ENCODE measurements at places on chromosomes 2 and 18.

DNA sequence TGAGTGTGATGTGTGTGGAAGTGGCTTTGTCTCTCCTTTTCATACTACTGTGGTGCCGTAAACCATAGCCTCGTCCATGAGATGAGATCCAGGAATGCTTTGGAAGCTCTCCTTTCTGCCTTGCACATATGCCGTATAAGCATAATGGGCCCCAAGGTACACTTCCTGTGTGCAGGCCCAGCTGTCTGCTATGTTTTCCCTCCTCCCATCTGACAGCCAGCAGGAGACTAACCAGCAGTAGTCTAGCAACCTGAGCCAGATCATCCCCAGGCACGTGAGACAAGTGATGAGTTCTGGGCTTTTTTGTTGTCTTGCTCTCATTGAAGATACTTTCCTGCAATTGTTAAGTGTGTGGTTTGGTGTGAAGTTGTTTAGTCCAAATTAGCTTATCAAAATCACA lies 555.5 kb upstream of the LRRTM4 start:
- no peak for DNase-seq
- H3K27me3 ChIP-seq, result no peaks in the 10 kb centered on the region
- H3K36me3 ChIP-seq, result no peaks in the 10 kb centered on the region
- no peak overlapping the region for H3K27ac ChIP-seq
- no peaks in the 10 kb centered on the region for H3K4me1 ChIP-seq

- H3K4me1 ChIP-seq, result peaks cover 4% of the 10 kb centered on the region
- no peak overlapping the region for H3K4me3 ChIP-seq
- H3K27ac ChIP-seq, result no peak overlapping the region
- H3K36me3 ChIP-seq, result peaks cover 5% of the 10 kb centered on the region
- no peaks in the 10 kb centered on the region for H3K27me3 ChIP-seq
Measured at GRCh38 chr2:239376942-239377531, 23.8 kb downstream of the HDAC4 start.

DNA sequence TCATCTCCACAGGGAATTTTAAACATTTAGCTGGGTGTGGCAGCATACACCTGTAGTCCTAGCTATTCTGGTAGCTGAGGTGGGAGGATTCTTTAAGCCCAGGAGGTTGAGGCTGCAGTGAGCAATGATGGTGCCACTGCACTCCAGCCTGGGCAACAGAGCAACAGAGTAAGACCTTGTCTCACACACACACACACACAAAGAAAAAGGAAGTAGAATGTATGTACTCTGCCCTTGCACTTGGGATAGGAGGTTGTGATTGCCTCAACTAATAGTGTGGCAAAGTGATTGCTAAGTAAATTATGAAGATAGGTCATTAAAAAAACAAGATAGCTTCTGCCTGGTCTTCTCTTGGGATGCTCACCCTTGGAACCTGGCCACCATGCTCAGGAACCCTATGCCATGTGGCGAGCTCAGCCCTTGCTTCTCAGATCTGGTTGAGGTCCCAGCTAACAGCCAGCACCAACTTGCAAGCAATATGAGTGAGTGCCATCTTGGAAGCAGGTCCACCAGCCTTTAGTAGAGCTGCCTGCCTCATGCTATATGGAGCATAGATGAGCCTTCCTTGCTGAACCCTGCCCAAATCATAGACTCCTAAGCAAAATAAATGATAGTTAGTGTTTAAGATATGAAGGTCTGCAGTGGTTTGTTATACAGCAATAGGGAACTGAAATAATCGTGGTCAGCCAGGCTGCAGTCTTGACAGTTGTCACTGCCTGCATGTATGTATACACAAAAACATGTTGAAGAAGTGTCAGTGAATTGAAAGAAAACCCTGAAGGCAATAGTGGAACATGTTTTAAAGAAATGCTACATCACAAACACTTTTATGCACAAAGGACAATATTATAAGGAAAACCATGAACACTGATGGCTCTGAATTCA lies 30.1 kb upstream of the PNO1 start:
- H3K4me1 ChIP-seq, result no peaks in the 10 kb centered on the region
- H3K4me3 ChIP-seq, result no peak overlapping the region

DNA sequence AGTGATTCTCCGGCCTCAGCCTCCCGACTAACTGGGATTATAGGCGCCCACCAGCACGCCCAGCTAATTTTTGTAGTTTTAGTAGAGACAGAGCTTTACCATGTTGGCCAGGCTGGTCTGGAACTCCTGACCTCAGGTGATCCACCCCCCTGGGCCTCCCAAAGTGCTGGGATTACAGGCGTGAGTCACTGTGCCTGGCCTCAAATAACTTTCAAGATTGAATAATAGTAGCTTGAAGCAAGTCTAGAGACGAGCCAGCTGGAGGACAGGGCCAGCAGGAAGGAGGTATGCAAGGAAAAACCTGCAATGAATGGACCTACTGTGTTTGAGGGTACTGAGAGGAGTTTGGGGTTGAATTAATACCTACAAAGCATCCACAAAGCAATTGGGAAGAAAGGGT lies 87.5 kb downstream of the MSH2 start:
- H3K4me1 ChIP-seq, result no peaks in the 10 kb centered on the region
- H3K27me3 ChIP-seq, result no peaks in the 10 kb centered on the region

DNA sequence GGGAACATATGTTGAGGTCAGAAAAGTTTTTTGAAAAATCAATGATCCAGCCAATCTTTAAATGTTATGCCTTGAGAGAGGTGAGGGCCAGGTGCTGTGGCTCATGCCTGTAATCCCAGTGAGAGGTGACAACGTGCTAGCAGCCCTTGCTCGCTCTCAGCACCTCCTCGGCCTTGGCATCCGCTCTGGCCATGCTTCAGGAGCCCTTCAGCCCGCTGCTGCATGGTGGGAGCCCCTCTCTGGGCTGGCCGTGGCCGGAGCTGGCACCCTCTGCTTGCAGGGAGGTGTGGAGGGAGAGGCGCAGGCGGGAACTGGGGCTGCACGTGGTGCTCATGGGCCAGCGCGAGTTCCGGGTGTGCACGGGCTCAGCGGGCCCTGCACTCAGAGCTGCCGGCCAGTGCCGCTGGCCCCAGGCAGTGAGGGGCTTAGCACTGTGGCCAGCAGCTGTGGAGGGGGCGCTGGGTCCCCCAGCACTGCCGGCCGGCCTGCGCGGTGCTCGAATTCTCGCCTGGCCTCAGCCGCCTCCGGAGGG lies 61.1 kb downstream of the CCDC195 start:
- H3K27ac ChIP-seq, result no peak overlapping the region
- no peak overlapping the region for H3K4me3 ChIP-seq
- DNase-seq, result no peak
- no peaks in the 10 kb centered on the region for H3K36me3 ChIP-seq
- no peaks in the 10 kb centered on the region for H3K4me1 ChIP-seq

DNA sequence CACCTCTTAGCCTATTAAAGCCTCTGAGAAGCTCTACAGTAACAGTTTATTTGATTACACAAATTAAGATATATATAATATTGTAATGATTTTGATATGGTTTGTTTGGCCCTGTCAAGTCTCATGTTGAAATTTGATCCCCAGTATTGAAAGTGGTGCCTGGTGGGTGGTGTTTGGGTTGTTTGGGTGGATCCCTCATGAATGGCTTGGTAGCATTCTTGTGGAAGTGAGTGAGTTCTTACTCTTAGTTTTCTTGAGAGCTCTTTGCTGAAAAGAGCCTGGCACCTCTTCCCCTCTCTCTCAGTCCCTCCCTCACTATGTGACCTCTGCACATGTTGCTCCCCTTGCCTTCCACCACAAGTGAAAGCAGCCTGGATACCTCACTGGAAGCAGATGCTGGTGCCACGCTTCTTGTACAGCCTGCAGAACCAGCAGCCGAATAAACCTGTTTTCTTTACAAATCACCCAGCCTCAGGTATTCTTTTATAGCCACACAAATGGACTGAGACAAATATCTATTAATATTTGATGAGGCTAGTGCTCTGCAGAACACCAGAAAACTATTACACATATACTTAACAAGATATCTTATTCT lies 52.8 kb downstream of the SLC4A10 start:
- DNase-seq, result no peak
- H3K4me1 ChIP-seq, result no peaks in the 10 kb centered on the region
- H3K4me3 ChIP-seq, result no peak overlapping the region

DNA sequence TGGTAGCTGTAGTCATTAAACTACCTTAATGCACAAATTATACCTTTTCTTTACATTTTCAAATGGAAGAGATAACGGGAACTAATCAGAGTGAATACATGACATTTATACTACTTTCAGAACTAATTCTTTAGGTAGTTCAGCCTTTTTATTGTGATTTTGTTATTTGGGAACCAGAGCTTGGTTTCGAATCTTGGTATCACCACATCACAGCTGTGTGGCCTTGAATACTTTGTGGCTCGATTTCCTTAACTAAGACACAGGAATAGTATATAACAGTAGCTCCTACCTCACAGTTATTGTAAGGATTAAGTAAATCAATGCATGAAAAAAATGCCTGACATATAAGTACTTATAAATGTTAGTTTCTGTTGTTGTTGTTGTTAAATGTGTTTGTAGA lies 240.0 kb downstream of the WDR7 start:
- no peak overlapping the region for H3K27ac ChIP-seq
- DNase-seq, result no peak
- H3K4me3 ChIP-seq, result no peak overlapping the region
- peaks cover 2% of the 10 kb centered on the region for H3K27me3 ChIP-seq
- no peaks in the 10 kb centered on the region for H3K36me3 ChIP-seq
- H3K4me1 ChIP-seq, result peaks cover 3% of the 10 kb centered on the region

DNA sequence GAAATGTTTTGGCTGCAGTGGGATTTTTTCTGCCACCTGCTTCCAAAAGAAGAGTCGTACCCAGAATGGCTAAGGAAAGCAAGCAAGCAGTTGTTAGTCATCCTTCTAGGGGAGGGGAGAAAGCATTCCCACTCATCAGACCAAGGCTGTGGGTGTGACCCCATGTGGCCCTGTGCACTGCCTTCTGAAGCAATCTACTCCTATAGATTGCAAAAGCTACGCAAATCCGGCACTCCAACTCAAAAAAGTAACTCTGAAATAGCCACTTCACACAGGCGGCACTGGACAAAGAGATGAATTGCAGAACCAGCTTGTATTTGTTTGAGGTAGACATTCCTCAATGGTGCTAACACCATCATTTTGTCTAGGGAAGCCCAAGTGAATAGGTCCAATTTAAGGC lies 44.3 kb downstream of the ST3GAL5 start:
- no peaks in the 10 kb centered on the region for H3K36me3 ChIP-seq
- no peaks in the 10 kb centered on the region for H3K27me3 ChIP-seq
- no peak overlapping the region for H3K27ac ChIP-seq

- no peak for DNase-seq
- no peaks in the 10 kb centered on the region for H3K4me1 ChIP-seq
- no peaks in the 10 kb centered on the region for H3K27me3 ChIP-seq
- no peaks in the 10 kb centered on the region for H3K36me3 ChIP-seq
- no peak overlapping the region for H3K4me3 ChIP-seq
- H3K27ac ChIP-seq, result no peak overlapping the region
Measured at GRCh38 chr2:24544456-24545115, 53.5 kb downstream of the NCOA1 start.

DNA sequence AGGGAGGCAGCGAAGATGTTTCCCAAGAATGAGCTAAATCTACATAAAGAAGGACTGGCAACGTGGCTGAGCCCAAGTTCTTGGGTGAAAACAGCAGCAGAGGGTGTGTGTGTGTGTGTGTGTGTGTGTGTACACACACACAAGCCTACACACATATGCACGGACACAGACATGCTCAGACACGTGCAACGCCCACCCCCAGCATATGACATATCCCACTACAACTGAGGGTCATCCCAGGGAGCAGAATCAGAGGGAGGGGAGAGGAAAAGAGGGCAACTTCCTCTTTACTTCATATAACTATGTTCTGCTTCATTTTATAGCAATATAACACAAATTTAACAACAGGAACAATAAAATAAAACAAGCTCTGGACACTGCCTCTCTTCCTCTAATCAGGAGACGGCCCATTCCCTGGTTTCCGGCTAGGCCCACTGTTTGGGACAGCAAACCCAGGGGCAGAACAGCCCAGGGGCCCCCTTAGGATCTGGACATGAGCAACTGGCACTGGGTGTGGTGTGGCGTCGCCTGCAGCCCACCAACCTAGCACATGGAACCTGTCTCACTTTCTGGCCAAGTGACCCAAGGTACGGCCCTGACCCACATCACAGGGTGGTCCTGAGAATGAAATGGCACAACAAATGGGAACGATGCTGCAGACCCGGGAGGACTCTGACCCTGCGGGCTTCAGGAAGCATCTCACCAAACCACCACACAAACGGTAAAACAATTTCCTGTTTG lies 25.0 kb downstream of the FAM178B start:
- H3K4me1 ChIP-seq, result peaks cover 23% of the 10 kb centered on the region
- no peak overlapping the region for H3K4me3 ChIP-seq
- H3K27ac ChIP-seq, result no peak overlapping the region
- no peaks in the 10 kb centered on the region for H3K36me3 ChIP-seq
- no peaks in the 10 kb centered on the region for H3K27me3 ChIP-seq

DNA sequence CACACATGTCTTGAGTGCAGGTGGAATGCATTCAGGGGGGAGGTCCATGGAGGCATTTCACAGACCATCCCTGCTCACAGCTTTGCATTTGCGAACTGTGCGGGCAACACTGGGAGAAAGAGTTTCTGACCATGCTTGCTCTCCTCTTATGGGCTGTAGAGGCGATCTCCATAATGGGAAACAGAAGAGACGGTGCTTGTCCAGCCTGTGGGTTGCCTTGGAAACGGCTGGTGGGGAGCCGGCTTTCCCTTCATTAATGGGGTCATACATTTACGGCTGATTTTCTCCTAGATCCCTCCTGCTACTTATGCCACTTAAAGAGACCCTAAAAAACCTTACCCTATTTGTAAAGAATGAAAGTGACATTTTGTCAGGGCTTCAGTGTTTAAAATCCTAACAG lies 147.4 kb downstream of the SOX11 start:
- no peaks in the 10 kb centered on the region for H3K36me3 ChIP-seq
- no peak overlapping the region for H3K4me3 ChIP-seq
- H3K27ac ChIP-seq, result peak overlapping the region; percentile 81
- no peaks in the 10 kb centered on the region for H3K27me3 ChIP-seq
- H3K4me1 ChIP-seq, result peaks cover 8% of the 10 kb centered on the region

Data from neuronal stem cell (in vitro differentiated cells).